ENCODE measurements at places on chromosomes 2 and 18.

DNA sequence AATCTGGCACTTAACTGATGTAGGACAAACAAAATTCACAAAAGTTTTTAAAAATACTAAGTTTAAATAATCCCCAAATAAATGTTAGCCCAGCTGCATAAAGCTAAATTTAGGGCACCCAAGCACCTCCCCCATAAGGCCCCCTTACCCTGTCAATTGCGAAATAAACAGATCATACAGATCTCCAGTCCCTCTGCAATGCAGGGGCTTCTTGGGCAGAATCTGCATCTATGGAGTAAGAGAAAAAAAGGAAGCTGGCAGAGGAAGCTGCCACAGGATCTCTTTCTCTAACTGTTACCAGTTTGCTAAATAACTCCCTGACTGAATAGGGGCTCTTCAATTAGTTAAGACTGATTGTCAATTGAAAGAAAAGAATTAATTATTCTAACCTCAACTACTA is 117.7 kb downstream of the MEMO1 start:
- no peak for DNase-seq

DNA sequence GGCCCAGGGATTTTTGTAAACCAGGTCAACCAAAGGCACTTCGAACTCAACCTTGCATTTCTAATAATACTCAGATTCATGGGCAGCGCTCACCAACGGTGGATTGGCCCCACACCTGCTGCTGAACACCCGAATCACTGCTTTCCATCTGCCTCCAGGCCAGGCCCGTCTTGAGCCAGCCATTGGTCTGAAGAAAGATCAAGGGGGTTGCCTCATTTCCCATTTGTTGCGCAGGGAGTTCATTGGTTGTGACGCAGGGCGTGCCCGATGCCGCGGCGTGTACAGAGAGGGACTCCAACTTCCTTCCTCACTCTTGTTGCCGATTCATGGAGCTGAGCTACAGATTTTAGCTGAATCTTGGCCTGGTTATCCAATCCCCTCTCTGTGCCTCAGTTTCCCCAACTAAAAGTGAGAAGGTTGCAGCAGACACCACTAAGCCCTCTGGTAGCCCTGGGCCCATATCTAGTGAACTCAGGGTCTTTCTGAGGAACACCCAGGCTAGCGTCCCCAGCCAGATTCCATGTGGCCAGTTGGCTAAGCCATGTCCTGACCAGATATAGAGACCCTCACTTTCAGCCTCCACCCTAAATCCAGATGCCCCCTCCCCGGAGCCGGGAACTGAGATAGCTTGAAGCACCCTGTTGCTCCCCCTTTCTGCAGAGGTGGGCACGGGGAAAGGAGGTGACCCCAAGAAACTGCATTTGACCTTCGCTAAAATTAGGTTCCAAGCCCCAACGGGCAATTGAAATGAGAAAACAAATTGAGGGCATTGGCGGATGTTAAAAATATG is 60.9 kb upstream of the HPCAL1 start:
- DNase-seq: no peak

DNA sequence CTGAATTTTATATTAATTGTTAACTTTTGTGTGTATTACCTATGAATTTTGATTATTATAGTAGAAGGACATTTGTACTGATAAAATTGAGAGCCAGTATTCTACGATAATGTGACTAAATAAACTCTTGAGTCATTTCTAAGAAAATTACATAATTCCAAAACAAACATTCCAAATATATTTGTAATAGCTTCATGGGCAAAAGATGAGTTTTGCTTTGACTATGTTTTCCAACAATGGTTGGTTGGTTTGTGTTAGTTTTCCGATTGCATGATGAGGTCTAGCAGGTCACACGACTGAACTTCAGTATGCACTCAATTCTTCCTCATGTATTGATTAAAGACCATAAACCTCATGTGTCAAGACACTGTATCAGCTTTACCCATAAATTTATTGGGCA is 71.7 kb upstream of the WDR75 start:
- no peak for DNase-seq

GRCh38 chr2:33392366-33392765 is 84.1 kb upstream of the RASGRP3 start:
- no peak for DNase-seq

GRCh38 chr18:6929370-6930102 is 188.1 kb downstream of the LAMA1 start:
- DNase-seq: no peak

- DNase-seq: no peak
These were observed 56.8 kb downstream of the SH3BP4 start for GRCh38 chr2:235008584-235009044.

DNA sequence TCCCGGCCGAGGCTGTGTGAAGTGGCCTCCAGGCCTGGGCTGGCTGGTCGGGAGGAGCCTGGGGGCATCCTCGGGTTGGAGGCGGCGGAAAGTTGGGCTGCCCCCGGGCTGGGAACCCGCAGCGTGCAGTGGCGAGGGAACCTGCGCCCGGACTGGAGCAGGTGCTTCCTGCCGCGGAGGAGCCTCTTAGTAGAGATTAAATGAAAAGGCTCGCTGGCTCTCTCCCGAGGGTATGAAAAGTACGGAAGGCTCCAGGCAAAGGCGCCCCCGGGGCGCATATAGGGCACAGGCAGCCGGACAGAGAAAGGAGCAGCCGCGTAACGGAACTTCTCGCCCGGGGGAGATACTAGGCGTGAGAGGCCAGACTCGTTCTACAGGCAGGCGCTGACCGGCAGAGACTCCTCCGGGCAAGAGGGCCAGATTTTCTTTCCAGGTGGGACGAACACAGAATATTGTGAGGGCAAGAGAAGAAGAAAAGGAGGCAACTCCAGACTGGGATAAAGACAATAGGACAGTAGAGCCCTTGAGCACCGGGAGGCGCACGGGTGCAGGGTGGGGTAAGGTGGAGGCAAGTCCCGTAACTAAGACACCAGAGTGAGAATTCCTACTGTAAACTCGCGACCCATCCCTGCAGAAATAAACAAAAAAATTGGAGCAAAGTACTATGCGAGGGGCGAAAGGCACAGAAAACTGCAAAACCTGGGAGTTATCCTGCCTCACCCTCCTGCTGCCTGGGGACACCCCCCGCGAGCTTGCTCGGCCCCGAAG is 816 bp downstream of the CDH2 start:
- DNase-seq: no peak

DNA sequence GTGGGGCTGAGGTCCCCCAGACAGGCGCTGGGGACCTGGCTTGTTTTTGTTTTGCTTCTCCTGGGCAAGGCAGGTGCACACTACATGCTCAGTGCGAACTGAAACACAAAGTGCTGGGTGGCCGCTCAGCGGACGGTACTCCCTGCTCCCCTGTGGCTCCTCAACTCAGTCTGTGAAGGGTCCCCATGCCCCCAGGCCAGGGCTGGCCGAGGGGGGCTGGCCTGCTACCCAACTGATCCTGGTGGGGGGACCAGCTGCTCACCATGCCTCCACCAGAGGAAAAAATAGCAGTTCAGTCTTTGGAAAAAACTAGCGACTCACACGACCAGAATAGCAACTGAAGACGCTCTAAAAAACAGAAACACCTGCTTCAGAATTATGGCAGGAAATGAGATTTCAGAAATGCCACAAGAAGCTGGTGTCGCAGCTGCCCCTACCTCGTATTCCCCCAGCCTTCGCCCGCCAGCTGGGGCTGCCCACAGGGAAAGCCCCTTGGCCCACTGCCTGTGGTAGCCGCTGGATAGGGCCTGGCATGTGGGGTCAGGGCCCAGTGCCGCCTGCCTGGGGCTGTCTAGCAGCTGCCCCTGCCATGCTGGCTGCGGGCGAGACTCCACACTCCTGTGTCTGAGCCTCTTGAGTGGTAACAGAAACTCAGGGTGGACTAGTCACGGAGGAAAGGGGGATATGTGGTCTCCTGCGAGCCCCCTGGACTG is 43.7 kb downstream of the MEX3C start:
- DNase-seq: peak; percentile 98

DNA sequence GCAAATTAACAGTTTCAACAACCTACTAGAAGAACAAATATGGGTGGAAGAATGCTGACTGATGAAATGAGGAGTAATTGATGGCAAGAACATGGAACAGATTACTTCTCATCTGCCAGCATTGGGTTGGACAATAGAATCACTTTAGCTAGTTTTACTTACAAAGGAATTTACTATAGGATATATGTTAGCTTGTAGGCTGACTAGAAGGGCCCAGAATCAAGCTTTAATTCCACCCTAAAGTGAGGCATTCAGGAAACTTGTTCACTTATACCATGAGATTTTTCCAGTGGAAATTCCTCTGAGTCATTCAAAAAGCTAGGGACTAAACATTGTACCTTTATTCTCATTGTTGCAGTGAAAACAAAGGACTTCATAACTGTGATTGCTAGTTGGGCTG is 5.0 kb upstream of the ZSWIM2 start:
- DNase-seq: no peak

- DNase-seq: no peak
These were observed 125.8 kb downstream of the TRABD2A start for GRCh38 chr2:84755096-84755495.

DNA sequence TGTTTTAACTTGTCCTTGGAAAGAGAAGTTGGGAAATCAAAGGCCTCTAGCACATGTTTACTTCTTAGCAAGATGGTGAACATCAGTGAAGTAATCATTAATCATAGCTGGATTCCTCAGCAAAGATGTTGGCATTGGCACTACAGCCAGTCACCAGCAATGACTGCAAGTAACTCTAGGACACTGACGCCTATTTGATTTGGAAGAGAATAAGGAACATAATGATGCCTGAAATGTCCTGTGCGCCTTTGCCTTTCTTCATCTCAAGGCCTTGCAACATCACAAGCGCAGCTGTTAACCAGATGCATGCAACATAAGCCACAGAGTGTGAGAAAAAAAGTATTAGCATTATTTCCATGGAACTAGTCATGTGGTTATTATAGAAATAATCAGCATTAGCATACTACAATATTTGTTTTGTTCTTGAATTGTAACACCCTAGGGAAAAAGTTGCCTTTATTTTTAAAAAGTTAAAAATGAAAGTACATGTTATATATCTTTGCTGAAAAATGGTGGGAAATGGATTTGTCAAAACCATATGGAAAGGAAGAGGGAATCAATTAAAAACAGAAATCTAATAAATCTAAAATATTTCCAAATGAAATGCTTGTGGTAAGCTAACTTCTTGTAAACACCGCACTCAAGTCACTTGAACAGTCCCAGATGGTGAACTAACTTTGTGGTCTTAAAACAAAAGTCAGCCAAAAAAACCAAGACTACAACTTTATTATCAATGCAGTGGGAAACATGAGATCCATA is 55.6 kb downstream of the THADA start:
- no peak for DNase-seq

DNA sequence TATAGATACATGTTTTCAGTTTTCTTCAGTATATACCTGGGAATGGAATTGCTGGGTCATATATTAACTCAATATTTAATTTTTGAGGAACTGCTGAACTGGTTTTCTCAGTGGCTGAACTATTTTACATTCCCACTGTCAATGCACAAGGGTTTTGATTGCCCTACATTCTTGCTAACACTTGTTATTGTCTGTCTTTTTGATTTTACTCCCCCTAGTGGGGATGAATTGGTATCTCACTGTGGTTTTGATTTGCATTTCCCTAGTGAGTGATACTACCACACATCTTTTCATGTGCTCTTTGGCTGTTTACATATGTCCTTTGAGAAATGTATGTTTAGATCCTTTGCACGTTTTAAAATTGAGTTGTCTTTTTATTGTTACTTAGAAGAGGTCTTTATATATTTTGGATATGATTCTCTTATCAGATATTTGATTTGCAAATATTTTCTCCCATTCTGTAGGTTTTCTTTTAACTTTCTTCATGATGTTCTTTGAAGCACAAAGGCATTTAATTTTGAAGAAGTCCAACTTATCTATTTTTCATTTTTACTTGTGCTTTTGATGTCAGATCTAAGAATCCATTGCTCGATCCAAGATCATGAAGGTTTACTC is 36.2 kb downstream of the ASB1 start:
- DNase-seq: peak; percentile 74

DNA sequence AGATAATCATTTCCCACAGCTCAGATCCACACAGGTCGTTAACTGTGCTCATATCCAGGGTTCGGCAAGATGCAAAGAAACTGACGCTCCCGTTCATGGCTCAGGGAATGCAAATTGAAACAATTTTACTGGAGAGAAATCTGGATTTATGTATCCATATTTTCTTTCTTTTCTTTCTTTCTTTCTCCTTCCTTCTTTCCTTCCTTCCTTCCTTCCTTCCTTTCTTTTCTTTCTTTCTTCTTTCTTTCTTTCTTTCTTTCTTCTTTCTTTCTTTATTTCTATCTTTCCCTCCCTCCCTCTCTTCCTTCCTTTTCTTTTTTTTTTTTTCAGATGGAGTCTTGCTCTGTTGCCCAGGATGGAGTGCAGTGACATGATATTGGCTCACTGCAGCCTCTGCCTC is 20.0 kb upstream of the POMC start:
- DNase-seq: no peak

- no peak for DNase-seq
These were observed 392.4 kb downstream of the ALK start for GRCh38 chr2:29528891-29529520.

GRCh38 chr2:144270951-144271350 is 249.0 kb downstream of the ZEB2 start:
- DNase-seq: no peak

GRCh38 chr18:55246278-55246677 is 287.0 kb upstream of the CCDC68 start:
- no peak for DNase-seq

DNA sequence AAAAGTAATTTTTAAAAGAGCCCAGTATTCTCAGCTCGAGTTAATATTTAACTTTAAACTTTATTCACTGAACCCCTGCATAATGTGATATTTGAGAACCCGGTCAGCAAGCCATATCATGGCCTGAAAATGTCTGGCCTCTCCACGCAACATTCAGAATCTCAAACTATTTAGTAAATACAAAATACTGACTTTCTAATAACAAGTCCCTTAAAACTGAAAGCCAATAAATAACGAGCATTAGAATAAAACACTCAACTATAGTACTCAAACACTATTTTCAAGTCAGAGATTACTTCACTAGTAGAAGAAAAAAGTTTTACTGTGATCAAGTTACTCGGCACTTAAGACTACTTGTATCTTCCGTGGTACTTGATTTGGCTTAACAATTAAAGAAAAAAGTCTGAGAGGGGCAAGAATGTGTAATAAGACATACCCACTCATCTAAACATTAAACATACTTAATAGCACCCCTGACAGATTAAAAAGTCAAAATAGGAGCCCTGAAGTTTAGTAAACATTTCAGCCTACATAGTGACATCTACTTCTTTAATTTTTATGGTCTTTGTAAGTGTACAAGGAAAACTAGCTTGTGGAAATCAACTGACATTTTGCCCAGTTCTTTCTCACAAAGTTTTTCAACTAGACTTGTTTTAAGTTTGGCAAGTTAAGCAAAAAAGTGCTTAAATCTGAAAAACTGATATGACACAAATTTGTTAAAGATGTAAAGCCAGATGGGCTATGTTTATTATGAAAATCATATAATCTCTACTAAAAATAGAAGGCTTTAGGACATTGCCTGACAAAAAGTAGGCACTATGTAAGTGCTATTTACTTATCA is 38.2 kb downstream of the RTN4 start:
- no peak for DNase-seq

DNA sequence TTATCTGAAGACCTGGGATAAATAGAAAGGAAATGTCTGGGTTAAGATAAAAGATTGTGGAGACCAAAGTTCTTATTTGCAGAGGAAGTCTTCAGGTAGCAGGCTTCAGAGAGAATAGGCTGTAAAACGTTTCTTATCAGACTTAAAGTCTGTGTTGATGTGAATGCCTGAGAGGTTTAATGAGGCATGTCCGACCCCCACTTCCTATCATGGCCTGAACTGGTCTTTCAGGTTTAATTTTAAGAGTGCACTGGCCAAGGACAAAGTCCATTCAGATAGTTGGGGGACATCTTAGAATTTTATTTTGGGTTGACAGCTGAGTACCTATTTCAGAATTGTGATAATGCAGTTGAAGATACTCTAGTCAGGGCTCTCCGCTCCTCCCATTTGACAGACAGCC is 92.1 kb downstream of the ATL2 start:
- DNase-seq: no peak
